ENCODE measurements at places on chromosomes 6 and 20. TPM values are rescaled to one million over a fixed set of nuclear protein-coding genes. Genes with fewer than 3 reads are reported as not detected.

IL22RA2 gene
- not detected for total RNA-seq

PREP gene
- 22.8 TPM for total RNA-seq

NKAIN2 gene
- total RNA-seq = not detected

PNRC1 gene
- total RNA-seq = 18.3 TPM

SLC22A1 gene
- total RNA-seq = not detected

IL17F gene
- not detected for total RNA-seq

SLC12A5 gene
- total RNA-seq = not detected

CAP2 gene
- 14.5 TPM for total RNA-seq

BFSP1 gene
- total RNA-seq = 1.9 TPM

XKR7 gene
- total RNA-seq = not detected

PLN gene
- under 0.01 TPM for total RNA-seq

VEGFA gene
- 190 TPM for total RNA-seq

PREX1 gene
- total RNA-seq = 0.72 TPM

TRAPPC3L gene
- not detected for total RNA-seq

PPP1R16B gene
- total RNA-seq = not detected

COL21A1 gene
- not detected for total RNA-seq

VWA7 gene
- 0.28 TPM for total RNA-seq

SLC17A2 gene
- total RNA-seq = not detected

TSHZ2 gene
- total RNA-seq = not detected

PGBD1 gene
- total RNA-seq = 6.9 TPM

EBF4 gene
- total RNA-seq = under 0.01 TPM

MYBL2 gene
- 21.7 TPM for total RNA-seq

SALL4 gene
- not detected for total RNA-seq

GLP1R gene
- not detected for total RNA-seq

All from IMR-90 (cell line).